ENCODE measurements at places on chromosomes 7 and 10.

DNA sequence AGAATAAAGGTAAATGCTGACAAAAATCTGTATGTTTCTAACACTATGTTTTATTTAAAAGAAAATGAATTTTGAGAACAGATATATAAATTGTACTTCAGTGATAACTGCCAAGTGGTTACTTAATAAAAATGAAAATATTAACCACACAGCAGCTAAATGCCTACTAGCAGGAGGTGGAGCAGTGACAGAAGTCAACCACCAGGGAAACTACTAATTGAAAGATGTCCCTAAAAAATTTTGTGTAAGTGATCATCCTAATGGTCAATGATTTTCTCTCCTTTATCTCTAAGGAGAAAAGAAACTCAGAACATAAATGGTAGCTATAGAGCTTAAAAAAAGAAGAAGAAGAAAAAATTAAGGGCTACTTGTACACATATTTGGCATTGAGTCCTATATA lies 22.9 kb downstream of the WNT16 start:
- DNase-seq = no peak

DNA sequence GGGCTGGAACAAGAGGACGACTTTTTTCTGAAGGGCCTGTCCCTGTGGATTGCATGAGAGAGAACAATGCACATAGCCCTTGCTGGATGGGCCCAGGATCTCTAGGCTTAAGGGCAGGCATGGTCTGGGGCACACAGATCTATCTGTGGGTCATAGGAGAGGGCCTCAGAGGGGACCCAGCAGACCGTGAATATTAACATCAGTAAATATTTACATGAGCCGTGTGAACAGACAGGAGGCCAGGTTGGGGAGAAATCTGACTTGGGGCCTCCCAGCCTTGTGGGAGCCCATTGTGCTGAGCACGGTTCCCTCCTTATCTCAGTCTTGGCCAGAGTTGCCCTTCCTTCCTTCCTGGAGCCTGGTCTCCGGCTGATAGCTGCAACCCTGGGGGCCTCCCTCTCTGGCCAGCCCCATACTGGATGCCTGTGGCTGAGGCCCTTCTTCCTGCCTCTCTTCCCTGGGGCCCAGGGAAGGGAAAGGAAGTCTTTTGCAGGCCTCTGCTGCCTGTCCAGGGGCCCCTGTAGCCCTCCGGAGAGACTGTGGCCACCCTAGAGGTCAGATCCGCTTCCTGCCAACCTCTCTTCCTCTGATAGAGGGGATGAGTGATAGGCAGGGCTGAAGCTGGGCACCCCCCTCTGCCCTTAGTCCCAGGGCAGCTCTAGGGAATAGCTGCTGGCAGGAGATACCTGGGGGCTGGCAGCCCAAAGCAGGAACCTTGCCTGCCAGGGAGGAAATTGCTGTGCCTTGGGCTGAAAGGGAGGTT lies 44.5 kb upstream of the TRIM8 start:
- no peak for DNase-seq

GRCh38 chr7:12350971-12351370 lies 52.7 kb downstream of the VWDE start:
- no peak for DNase-seq

GRCh38 chr10:102400076-102400475 lies 4.6 kb downstream of the NFKB2 start:
- DNase-seq = no peak

DNA sequence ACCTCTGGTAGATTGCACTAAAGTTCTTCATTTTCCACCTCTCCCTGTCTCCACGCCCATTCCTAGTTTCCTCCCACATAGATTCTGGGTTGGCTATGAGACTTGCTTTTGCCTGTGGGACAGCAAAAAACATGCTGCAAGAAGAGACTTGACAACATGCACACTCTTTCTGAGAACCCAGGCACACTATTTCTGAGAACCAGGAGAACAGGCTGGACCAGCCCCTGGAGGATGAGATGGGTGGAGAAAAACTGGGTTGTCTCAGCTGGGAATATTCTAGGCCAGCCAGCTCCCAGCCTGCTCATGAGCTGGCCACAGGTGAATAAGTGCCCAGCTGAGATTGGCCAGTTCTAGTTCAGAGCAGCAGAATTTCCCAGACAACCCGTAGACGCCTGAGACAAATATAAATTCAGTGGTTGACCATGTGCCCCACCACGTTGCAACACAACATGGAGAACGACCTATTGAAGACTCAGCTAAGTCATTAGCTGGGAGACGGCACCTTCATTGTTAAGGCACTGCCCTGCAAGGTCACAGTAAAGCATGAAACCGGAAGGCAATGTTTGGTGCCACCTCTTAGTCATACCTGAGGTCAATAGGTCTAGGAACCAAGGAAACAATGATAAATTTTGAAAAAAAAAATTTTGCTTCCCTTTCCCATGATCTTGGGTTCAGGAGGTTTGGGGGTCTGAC lies 92.7 kb upstream of the AKR1E2 start:
- DNase-seq = no peak

DNA sequence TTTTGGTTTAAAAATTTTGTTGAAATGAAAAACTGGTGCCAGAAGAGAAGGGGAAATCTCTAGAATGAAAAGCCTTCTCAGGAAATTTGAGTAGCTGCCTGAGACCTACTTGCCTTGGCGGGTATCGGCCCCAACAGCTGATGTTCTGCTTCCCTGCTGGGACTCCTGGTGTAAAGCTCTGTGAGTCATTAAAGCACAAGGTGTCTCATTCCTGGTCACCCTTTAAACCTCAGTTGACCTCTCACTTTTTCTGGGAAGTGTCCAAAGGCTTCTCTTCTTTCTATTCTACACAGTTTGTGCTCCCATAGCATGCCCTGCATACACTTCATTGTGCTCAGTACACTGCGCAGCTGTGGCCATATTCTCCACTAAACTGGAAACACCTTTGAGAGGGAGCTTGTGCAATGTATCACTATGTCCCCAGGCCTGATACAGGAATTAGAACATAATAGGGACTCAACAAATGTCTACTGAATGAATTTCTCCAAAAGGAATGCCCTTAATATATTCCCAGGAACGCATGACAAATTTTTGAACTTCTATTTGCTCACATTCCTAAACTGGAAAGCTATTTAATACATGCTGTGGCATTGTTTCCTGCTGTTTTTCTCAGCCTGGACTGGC lies 303.9 kb downstream of the SDHAF3 start:
- no peak for DNase-seq

DNA sequence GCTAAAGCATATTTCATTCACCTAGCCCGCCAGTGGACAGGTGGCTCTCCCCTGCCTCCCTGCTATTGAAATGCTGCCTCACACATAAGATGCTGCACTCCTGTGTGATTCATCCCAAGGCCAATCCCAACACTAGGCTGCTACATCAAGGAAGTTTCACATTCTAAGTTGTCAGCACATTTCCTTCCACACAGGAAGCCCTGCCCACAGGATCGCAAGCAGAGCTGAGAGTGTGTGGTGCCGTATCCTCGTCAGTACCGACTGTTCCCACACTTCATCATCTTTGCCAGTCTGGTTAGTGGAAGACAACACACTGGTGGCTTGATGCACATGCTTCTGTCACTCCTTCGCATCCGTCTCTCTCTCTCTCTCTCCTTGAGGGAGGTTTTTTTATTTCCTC lies 194.3 kb upstream of the PPP2R2D start:
- DNase-seq = no peak

DNA sequence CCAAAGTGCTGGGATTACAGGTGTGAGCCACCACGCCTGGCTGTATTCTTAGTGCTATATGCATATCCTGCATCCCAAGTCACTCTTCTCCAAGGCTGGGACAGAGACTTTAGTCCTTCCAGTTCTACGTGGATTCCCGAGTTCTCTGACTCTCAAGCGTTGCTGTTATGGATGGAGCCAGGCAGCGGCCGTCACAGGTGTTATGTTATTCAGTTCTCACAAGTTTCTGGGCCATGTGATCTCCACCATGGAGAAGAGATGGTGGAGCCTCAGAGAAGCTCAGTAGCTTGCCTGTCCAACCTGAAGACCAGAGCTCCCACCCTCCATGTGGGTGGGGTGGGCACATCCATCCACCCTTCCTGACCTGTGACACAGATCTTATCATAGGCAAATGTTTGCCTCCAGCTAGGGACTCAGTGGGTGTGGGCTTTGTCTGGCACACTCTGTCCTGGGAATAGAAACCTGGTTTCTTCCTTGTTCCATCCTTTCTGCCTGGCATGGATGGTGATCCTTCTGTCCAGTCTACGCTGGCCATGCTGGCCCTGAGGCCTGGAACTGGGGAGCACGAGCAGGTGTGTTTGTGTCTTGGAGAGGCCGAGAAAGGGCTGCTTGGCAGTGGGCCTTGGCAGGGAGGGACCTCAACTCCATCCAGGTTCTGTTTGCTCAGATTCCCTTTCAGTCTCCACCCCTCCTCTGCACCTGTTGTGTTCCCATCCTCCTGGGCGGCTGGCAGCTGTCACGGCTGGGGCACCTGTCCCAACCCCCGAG lies 55.3 kb downstream of the NEURL1 start:
- DNase-seq = no peak

DNA sequence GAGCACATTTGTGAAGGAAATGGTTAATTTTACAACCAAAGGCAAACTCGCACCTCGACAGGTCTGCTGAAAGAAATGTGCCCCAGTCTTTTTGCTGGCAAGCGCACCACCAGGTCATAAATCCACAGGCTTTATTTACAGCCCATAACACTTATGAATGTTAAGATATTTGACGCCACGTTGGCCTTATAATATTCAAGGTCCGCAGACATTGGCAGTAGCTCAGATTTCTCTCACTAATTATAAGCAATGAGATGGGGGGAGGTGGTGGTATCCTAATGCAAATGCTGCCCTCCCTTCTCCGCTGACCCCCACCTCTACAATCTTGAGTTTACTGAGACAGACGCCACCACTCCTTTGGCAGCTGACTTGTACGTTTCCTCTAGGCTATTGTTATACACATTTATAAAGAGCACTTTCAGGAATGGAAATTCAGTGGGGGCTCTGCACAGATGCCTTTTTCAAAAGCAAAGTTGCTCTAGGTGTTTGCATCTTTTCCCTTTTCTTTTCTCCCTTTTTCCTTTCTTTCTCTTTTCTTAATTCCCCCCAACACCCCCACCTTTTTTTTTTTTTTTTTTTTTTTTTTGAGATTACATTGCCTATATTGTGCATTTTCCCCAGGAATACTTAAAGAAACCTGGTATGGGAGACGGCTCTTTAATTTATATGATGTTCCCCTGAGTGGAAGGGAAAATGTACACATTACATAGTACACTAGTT lies 6.7 kb downstream of the TCF7L2 start:
- DNase-seq = no peak

GRCh38 chr7:156145996-156146395 lies 333.7 kb upstream of the SHH start:
- DNase-seq = no peak

GRCh38 chr7:55288070-55288824 lies 76.9 kb upstream of the LANCL2 start:
- no peak for DNase-seq

GRCh38 chr7:82694022-82694421 lies 250.4 kb upstream of the CACNA2D1 start:
- no peak for DNase-seq

DNA sequence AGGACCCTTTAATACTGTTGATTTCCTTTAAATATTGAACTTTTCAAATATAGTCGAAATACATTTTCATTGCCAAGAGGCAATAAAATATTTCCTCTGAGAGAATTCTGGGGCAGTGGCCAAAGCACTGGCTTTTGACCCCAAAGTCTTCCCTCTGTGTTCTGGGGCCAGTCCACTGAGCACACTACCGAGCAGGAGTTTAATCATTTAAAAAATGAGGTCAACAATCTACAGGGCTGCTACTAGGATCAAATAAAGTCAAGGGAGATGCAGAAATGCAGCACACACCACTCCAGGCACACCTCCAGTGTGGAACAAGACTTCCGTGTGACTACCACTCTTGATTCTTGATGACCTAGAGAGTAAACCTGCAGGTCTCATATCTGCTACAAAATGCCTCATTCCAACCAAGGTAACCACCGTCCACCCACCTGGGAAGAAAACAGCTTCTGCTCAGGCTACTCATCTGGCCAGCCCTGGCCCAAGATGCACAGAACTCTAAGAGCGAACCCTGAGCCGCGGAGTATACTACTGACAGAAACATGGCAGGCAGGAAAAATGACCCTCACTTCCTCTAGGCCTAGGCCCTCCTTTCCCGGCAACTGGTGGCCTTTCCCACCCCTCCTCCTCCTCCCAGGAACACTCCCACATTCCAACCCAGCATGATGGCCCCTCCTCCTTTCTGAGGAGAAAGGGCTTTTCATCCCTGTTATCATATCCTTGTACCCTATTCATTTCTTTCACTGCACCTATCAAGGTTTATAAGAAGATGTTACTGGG lies 97.7 kb downstream of the ALOX5 start:
- DNase-seq = no peak

All from SW 1271 (cell line).